ENCODE measurements at places on chromosomes 2 and 18.

GRCh38 chr2:42978175-42978886 lies 185.9 kb upstream of the HAAO start:
- DNase-seq: no peak

DNA sequence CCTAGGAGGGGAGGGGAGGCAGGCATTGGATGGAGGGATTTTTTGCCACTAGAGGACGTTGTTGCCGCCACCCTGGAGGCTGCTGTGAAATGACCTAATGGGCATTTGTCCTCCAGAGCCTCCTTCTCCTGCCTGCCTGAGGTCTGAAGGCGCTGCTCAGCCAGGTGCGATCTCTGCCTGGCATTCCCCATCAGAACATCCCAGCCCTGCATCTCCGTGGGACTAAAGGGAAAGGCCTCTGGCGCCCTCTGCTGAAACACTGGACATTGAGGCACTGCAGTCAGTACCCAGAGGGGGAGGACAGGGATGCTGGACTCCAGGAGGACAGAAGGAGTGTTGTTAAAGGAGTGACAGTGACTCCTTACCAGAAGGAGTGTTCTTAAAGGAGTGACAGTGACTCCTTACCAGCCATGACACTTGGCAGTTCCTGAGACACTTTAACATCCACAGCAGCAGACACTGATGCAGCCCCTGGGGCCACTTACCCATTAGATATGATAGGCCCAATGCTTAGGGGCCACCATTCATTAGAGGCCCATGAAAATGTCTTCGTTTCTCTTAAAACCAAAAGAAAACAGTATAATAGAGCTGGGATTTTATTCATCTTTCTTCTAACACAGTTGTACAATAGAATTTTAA lies 17.0 kb downstream of the THNSL2 start:
- no peak for DNase-seq

GRCh38 chr2:222399038-222399783 lies 25.1 kb upstream of the SGPP2 start:
- DNase-seq: no peak

DNA sequence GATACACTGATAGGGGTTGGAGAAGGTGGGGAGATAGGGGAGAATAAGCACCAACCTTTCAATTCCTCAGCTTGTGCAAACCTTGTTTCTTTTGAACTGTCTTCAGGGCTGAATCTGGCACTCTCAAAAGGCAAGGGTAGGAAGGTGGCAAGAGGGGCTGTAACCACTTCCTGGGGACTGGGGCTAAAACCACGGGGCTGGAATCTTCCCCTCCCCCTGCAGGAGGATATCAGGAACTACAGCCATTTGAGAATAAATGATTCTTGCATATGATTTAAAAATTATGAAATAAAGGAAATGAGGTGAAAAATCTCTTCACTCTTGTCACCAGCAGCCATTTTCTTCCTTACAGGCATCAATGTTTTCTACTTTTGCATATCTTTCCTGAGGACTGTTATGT lies 50.8 kb downstream of the ATOH8 start:
- peak; percentile 9 for DNase-seq

DNA sequence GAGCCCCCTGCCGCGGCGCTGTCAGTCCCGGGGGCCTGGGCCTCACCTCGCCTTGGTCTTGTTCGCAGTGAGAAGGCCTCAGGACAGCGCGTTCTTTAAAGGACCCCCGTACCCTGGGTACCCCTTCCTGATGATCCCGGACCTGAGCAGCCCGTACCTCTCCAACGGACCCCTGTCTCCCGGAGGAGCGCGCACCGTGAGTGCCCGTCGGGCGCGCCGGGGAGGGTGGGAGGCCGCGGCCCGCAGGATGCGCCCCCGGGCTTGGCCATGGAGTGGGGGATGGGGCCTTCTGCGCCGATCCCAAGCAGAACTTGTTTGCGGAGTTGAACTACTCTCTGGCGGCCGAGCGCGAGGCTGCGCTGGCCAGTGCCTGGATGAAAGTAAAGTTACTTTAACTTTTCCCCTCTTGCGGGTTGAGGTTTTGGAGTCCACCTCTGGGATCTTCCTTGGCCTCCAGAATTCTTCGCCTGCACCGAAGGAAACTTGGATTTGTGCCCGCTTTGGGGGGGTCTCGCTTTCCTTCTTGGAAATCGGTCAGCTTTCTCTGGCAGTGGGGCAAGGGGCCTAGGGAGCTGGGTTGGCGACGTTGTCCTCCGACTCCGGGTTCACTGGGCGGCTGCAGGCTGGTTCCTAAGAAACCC lies 1.2 kb downstream of the TCF7L1 start:
- DNase-seq: no peak

DNA sequence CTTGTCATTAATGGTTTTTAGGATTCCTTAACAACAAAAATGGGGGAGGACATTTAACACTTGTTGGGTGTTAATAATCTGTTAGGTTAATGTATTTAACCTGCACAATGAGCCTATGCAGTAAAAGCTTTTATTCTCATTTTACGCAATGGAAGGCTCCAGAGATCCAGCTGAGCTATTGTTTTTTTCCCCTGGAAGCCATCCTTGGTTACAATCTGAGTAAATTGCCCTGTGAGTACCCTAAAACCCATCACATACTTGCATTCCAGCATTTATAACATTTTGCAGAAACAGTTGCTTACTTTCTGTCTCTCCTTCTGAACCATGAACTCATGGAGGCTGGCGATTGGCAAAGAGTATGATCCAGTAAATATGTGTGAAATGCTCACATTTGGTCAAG lies 30.2 kb upstream of the DOCK10 start:
- no peak for DNase-seq

GRCh38 chr18:31270578-31270977 lies 47.4 kb upstream of the DSG1 start:
- no peak for DNase-seq

DNA sequence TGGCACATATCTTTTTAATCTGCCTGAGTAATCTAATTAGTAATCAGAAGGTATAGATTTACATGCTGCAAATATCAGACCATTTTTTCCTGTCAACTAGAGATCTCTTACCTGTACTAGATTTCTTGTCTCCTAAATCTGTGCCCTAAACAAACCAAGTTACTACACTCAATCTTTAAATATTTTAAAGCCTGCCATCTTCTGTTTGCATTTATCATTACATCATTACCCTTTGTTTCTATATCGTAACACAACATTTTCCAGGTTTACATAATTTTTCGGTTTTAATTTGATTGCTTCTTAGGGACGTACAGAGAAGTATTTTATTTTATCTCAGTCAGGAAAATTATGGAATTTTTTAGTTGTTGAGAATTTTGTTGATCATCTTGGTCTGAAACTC lies 25.7 kb downstream of the PSMA8 start:
- DNase-seq: no peak

GRCh38 chr2:10792660-10793400 lies 19.8 kb downstream of the PDIA6 start:
- DNase-seq: no peak

GRCh38 chr2:176566496-176566895 lies 297.3 kb downstream of the MTX2 start:
- no peak for DNase-seq

GRCh38 chr2:12211326-12212175 lies 465.1 kb downstream of the LPIN1 start:
- DNase-seq: no peak

DNA sequence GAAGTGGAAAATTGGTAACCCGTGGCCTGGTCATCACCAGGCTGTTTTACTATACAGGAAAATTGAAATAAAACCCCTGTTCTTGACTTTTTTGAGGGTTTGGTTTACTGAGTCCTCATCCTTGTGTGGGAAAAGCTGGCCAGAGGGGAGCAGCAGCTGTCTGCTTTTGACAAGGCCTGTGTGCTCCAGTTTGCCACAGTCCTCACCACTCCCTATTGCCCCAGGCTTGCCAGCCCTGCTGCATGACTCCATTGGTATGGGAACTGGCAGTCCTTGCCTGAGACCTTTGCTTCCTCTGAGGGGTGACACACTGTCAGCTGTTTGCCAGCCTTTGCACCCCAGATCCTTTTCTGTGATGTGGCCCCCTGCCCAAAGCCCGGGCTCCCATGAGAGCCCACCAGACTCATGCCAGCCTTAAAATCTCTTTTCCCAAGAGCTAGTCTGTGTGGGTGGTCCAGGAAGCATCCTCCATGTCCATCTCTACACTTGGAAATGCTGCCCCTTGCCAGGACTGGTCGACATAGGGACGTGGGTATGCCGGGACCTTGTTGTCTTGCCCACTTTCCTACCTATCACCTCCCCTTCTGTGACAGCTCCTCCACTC lies 39.0 kb downstream of the GLI2 start:
- no peak for DNase-seq

DNA sequence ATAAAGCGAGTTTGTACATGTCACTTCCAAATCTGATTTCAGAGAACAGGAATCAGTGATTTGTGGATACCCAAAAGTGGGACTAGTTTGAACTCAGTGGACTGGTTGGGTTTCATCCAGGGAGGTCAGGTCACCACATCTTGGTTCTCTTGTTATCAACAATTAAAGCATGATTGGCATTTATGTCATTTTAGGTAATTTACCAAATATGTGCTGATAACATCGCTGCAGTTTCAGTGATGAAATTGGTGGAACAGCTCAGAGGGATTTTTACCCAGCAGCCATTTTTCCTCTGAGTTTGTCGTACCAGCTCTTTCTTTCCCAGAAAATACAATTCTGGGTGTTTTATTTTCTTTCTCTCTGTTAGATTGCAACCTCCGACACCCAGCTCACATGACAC lies 33.4 kb downstream of the TMEM18 start:
- no peak for DNase-seq
